ENCODE measurements at places on chromosomes 5 and 9.

GRCh38 chr5:79582186-79582585 lies 30.1 kb upstream of the TENT2 start:
- DNase-seq, result no peak

- no peak for DNase-seq
Measured at GRCh38 chr5:112070022-112070421, 313.0 kb upstream of the NREP start.

- DNase-seq, result no peak
Measured at GRCh38 chr5:75021219-75021618, 31.1 kb downstream of the GCNT4 start.

DNA sequence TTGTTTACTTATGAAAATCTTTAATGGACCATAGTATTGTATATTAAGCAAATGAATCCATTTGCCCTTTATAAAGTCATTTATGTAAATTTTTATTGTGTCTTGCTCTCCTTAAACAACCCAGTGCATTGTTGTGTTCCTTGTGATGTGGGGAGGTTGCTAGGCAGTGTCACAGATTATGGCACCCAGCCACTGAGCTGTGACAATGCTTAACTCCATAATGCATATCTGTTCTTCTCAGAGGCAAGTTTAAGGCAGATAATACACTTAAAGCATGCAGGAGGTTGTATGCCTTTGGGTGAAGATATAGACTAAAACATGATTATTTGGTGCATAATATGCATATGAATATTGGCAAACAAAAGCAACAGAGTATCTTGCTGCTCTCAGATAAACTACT lies 269.6 kb upstream of the RIOK2 start:
- DNase-seq, result no peak

DNA sequence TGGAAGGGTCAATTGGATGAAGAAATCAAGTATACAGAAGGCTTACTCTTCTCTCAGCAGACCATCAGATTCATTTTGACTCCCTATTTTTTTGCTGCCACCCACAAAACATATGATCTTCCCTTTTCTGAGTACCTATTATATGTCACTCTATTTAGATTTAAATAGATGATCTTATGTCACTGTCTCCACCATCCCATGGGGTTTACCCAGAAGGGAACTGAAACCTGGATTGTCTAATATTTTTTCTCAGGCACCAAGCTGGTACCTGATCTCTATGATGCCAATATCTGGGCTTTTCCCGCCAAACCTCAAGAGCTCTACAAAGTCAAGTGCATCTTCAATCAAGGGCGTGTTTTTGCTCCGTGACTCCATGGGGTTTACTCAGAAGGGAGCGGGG lies 118.7 kb downstream of the GAS1 start:
- no peak for DNase-seq

- DNase-seq, result no peak
Measured at GRCh38 chr9:81314490-81314889, 374.9 kb downstream of the TLE1 start.

GRCh38 chr5:67246546-67247268 lies 50.1 kb upstream of the CD180 start:
- DNase-seq, result no peak

GRCh38 chr5:168172760-168173223 lies 118.7 kb upstream of the WWC1 start:
- DNase-seq, result peak; percentile 5

- no peak for DNase-seq
Measured at GRCh38 chr9:115628426-115628825, 510.5 kb upstream of the TNC start.

DNA sequence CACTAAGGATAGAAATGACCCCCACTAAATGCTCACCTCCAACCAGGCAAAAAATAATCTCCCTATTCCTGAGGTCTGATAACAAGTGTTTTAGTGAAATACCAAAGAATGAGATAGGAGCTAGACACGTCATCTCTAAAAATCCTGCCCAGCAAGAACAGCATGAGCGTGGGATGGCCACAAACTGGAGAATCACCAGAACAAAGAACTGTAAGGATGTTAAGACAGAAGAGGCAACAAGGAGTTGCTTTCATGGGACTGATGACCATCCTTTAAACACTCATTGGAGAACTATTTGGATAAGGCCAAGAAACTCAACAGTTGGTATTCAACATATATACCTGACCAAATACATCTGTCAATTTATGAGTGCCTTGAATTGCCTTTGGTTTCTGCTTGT lies 113.7 kb downstream of the RASEF start:
- no peak for DNase-seq
